CD4-positive, alpha-beta T cell treated with Interleukin-6 for 4 hours (primary cell): ENCODE measurements at places on chromosomes 2 and 18.

GRCh38 chr2:178933493-178933892 lies 116.4 kb downstream of the CCDC141 start:
- DNase-seq = no peak

- DNase-seq = no peak
These were observed 42.5 kb downstream of the VRK2 start for GRCh38 chr2:58089081-58089480.

- no peak for DNase-seq
These were observed 62.8 kb downstream of the AGFG1 start for GRCh38 chr2:227534714-227535113.

- peak; percentile 9 for DNase-seq
These were observed 300.0 kb upstream of the SMIM21 start for GRCh38 chr18:75727456-75727855.

- no peak for DNase-seq
These were observed 58.1 kb upstream of the SLC66A3 start for GRCh38 chr2:11097038-11097720.

DNA sequence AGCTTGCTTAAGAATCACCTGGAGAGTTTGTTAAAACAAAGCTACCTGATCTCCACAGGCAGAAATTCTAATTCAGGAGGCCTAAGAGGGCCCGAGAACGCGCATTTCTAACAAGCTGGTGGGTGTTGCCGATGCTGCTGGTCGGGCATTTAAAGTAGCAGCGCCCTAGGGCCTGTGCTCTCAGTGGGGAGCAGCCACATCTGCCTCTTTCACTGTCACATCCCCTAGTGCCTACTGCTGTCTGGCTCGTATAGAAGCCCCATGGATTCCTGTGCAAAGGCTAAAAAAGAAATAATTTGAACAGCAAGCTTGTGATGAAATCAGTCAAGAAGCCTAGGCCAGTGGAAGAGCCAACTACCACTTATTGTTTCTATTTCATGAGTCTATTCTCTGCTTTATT lies 126.7 kb upstream of the SMIM21 start:
- no peak for DNase-seq

- no peak for DNase-seq
These were observed 341.2 kb downstream of the ZNF521 start for GRCh38 chr18:25010623-25011374.

- DNase-seq = no peak
These were observed 116.9 kb upstream of the UXS1 start for GRCh38 chr2:106311041-106311370.

GRCh38 chr2:241261628-241262027 lies 53.8 kb downstream of the HDLBP start:
- no peak for DNase-seq

DNA sequence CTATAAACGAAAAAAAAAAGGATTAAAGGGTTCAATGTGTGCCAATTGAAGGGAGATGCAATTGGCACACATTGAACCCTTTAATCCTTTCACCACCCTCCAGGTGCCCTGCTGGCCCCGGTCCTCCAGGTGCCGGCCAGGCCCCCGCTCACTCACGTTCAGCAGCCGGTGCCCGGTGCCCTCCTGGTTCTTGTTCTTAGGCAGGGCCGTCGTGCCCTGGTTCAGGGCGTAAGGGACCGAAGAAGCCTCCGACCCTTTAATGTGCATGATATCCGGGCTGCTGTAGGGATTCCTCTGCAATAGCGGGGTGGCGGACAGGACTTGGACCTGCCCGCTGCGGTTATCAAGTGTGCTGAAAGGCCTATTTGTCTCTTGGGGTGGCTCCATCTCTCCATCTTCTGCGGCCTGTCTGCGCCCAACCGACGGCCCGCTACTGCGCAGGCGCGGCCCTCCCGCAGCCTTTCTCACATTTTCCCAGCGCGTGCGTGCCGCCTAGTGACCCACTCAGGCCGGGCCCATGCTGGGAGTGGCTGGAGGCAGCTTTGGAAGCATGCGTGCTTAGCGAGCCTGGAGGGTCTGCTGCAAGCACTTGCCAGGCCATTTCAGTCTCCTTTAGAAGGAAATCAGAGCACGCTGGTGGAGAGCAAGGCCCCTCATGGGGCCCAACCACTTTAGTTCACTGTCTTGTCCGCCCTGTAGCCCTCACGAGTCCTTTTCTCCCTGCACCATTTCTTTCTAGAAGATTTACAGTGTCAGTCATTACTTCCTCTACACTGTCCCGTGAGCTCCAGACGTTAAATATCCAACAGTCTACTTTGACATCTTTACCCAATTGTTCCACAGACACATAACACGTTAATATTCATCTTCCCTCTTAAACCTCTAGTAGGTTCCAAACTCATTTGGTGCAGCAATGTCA lies 24.3 kb downstream of the TMEM237 start:
- DNase-seq = no peak

DNA sequence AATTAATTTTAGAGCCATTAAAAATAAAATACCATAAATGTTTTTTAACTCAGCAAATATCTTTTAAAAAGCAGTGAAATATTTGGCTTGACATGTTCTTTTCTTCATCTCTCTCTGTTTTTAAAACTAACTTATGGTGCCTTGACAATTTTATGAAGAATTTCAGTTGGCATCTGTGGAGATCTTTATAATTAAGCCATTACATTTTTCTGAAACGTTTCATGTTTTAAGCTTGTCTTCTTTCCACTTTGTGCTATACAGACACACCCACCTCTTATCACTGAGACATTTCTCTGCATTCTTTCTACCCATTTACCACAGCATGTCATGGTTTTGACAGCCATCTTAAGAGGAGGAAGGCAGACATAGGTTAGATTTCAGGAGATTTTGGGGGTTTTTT lies 915.1 kb upstream of the FSHR start:
- DNase-seq = no peak

- DNase-seq = no peak
These were observed 68.3 kb downstream of the TNS1 start for GRCh38 chr2:217934321-217935131.

DNA sequence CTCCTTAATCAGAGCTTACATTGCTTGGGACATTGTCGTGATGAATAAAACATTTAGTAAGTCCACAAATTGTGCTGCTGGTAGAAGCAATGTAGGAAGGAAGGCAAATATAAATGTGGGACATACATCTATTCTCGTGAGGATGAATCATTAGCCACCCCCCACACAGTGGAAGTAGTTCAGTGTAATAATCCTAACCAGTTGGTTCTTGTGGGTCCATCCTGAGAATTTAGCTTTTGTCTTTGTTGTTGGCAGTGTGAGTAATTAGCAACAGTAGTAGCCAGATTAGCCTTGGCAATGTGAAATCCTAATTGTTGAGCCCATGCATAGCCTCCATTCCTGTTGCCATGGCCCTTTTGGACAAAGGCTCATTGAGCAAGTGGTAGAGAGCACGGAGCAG lies 532.1 kb downstream of the FBXO15 start:
- DNase-seq = no peak

GRCh38 chr2:194332799-194333490 lies 1324.1 kb upstream of the SLC39A10 start:
- DNase-seq = no peak

DNA sequence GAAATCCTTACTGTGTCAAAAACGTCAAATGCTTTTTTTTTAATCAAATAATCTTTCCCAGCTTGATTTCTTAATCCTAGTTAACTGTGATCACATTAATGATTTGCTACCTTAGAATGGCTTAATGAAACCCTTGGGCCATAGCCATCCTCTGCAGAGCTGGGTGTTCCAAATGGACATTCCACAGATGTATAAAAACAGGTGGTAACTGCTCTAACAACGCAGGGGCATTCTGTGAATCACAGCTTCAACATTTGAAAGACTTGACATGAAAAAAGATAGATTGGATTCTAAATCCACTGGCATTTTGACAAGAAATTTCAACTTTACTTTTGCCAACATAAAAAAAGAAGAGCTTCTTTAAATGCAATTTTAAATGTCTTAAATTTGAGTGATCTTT lies 69.8 kb upstream of the RASGRP3 start:
- no peak for DNase-seq

DNA sequence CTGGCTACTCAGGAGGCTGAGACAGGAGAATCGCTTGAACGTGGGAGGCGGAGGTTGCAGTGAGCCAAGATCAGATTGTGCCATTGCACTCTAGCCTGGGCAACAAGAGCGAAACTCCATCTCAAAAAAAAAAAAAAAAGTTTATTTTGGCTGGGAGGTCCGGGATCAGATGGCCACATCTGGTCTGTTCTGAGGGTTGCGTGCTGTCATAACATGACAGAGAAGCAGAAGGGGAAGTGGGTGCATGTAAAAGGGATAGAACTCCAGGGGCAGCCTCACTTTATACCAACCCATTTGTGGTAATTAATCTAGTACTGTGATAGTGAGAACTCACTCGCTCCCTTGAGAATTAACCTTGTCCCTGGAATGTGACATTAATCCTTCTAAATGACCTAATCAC lies 101.2 kb downstream of the PTPN4 start:
- DNase-seq = no peak

GRCh38 chr2:54634564-54635511 lies 88.6 kb upstream of the EML6 start:
- peak; percentile 13 for DNase-seq

- DNase-seq = no peak
These were observed 99.5 kb downstream of the HS1BP3 start for GRCh38 chr2:20551260-20551944.

DNA sequence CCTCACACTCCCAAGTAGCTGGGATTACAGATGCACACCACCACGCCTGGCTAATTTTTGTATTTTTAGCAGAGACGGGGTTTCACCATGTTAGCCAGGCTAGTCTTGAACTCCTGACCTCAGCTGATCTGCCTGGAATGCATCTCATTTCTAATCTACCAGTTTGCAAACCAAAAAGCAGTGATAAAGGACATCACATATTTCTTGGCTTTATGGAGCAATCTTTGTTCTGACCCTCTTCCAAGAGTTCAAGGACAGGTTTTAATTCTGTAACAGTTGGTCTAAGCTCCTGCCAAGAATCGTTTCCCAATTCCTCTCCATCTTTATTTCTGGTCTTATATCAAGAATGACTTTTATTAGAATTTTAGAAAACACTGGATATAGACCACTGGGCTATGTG lies 67.7 kb downstream of the SLC40A1 start:
- DNase-seq = no peak

DNA sequence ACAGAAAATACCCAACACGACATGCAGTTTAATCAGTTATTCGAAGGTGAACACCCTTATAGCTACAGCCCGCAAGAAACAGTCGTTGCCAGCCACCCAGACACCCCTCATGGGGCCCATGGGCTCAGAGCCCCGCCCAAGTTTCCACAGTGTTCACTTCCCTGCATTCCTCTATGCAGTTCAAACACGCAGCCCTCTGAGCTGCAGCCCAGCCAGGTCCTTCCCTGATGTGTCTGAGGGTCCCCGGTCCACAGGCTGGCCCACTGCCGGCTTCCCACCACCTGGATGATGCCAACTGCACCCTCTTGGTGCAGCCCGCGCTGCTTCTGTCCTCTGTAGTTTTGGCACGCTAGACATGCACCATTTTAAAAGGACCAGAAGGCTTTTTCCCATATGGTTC lies 87.4 kb downstream of the ZNF516 start:
- DNase-seq = no peak

DNA sequence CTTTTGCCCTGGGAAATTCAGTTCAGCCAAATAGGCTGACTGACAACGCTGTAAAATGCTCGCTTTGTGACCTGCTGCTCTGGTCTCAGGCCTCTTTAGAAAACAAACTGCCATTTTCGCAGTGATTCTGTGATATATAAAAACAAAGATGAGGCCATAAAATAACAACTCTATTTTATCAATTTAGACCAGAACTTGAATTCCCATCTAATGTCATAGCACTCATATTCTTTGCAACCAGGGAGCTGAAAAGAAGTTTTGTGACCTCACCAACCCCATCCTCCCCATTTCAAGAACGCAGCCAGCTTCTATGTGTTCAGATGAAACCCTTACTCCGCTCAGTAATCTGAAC lies 40.3 kb downstream of the TCF4 start:
- no peak for DNase-seq

DNA sequence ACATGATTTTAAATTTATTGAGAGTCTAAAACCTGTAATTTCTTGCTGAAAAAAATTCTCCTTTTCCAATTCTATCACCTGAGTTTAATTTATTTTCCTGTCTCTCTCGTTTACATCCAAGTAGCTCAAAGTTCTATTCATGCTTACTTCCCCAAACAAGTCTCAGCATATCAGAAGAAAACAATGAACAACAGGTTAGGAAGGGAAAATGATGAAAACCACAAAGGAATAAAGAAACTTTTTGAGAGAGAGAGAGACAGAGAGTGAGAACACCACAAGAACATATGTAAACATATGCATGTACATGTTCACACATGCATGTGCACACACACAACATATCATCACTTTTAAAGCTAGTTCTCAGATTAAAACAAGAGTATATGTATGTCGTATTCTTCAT lies 112.1 kb downstream of the STRN start:
- DNase-seq = no peak

GRCh38 chr2:12867631-12868287 lies 151.0 kb downstream of the TRIB2 start:
- no peak for DNase-seq

- DNase-seq = no peak
These were observed 26.4 kb downstream of the EPG5 start for GRCh38 chr18:45940724-45941123.
